ENCODE measurements at places on chromosomes 5 and 9.

DNA sequence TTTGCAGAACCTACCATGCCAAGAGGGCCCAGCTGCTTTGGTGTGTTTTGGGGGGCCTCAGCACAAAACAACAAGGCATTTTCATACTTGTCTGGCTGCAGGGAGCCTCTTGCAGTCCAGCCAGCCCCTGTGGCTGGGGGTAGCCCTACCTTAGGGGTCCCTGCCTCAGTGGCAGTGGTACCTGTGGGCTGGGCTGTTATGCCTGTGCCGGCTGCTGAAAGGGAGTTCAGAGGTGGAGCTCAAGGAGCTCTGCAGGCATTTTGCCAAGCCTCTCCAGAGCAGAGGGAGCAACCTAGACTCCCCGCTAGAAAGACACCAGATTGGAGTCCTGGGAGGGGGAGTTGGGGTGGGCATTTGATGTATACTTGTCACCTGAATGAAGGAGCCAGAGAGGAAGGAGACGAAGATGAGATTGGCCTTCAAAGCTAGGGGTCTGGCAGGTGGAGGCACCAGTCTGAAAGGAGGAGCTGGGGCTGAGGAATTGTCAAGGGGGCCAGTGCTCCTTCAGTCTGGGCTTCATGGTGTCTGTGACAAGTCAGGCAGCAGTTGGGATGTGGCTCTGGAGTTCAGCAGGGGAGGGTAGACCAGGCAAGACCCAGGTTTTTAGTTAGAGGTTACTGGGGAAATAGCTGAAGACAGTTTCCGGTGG, 1.5 kb downstream of the SHROOM1 start:
- DNase-seq = no peak

DNA sequence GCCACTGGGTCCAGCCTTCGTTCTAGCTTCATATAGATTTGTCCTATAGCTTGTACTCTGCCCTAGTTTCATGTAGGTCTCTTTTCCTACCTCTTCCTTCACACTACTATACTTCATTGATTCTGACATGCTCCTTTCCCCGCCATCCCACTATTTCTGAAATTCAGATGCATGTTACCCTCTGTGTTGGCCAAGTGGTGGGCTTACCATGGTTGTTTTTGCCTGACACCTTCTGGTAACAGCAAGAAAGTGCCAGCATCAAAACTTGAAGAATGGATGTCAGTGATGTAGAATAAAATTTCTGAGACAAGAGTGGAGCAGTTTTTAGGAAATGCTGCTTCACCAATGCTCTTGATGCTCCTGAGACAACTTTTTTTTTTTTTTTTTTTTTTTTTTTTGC, 19.5 kb upstream of the SERINC5 start:
- DNase-seq = peak; percentile 10

DNA sequence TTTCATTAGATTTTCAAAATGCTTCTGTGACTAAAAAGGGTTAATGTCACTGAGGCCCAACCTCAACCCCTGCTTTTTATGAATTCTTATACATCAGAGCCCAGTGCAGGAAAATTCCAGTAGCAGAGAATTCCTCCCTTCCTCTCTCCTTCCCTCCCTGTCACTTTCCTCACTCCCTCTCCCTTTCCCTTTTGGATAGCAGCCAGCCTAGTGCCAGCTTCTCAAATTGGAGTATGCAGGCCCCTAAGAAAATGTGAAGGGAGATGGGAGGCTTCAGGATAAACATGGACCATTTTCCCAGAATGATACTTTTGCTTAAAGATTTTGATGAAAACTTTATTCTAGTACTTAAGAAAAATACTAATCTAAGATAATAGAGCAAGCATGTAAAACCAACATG, 507.4 kb downstream of the KDM4C start:
- DNase-seq = no peak

DNA sequence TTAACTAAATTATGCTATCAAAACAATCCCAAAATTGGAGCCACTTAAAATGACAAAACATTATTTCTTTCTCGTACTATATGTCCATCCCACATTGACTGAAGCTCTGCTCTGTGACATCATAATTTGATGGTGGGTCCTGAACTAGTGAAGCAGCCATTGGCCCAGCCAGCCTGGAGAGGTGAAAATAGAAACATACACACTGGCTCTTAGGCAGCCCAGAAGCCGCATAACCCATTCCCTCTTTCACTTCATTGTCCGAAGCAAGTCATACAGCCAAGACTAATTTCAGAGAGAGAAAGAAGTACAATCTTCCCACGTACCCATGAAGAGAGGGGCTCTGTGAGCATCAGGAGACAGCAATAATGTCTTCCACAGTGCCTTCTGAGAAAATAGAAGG, 342.5 kb downstream of the NFIB start:
- no peak for DNase-seq

DNA sequence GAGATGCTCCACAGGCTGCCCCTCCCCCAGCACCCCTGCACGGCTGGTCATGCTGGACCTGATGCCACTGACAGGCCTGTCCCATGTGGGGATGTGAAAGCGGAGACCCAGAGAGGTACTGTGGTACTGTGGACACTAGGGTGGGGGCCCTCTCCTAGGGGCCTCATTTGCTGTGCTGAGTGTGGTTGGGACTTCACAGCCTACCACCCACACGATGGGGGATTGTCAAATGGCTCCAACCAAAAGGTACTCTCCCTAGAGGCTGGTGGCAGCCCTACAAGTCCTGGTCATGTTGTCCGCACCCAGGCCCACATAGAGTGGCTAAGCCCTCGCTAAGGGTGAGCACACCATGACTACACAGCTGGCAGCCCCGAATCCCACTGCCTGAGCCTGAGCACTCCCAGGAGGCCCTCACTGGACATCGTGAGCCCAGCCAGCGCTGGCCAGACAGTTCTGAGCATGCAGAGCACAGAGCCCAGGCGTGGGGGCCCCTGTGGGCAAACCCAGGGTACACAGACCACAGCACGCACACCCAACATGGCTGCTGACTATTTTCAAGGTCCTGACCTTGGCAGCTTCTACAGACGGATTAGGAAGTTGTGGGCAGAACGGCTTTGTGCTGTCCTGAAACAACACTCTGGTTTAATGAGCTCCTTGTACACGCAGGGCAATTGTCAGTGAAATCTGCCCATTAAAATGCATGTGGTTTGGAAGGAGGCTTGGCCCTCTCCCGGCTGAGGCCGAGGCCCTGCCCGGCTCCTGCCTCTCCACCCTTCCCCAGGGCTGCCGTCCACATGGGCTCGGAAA, 214.1 kb downstream of the HSPA4 start:
- DNase-seq = no peak

GRCh38 chr5:149220750-149221149, 50.9 kb upstream of the AFAP1L1 start:
- no peak for DNase-seq

DNA sequence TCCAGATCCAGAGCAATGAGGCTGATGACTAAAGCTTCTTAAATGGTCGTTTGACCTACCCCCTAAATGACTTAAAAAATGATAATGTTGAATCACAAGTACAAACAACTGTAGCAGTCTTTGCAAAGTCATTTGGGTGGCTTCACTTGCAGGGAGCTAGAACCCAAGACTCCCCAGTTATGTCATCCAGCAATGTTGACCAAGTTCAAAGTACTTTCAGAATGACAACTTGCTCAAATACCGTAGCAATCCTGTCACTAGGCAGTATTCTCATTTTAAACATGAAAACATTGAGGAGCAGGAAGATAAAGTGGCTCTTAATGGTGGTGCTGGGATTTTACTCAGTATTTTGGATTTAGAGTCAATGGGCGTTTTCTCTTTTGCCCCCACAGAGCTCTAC, 1217.0 kb upstream of the DMAC1 start:
- DNase-seq = no peak

DNA sequence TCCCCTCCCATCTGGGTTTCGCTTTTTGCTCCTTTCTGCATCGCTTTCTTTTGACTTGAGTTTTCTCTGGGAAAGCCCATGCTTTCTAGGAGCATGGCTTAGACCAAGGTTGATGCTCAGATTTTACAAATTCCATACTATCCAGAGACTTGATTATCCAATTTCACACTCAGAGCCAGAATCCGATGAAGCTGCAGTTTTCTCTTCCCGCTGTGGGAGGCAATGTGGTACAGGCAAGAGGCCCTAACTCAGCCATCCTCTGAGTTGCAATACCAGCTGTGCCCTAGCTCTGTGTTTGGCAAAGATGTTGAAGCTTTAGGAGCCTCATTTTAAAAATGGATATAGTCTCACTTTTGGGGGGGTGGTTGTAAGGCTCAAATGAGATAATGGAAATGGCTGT, 85.1 kb downstream of the BRINP1 start:
- no peak for DNase-seq

DNA sequence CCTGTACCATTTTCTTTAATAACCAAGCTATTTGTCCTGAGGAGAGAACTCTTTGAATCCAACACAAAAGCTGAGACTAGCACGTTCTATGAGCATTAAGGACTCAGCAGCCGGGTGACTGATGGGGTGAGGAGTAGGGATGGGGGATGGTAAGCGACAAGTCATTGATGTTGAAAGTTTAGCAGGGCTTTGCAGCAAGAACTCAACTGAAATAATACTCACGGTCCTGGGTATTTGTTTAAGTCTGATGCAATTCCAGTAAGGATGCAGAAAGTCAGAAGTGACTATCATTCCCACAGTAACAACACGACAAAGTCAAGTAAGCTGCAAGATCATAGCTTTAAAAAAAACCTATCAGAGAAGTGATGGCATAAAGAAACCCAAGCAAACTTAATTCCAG, 131.1 kb downstream of the ACTL7B start:
- DNase-seq = no peak

DNA sequence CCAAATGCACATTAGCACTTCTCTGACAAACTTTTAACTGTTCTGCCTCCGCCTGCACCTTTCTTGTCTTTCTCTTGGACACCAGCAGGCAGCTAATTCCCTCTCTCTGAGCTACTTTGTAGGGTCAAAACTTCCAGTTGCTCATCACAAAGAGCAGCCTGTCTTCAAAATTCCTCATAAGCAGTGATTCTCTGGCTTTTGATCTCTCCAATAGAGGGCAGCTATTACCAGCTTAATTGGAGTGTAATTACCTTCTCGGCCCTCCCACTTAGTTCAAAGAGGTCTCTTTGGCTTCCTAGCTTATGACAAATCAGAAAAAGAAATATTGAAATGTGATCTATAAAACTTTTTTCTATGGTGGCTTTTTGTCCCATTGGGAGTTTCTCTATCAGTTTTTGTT, 43.6 kb upstream of the RAD23B start:
- DNase-seq = no peak

DNA sequence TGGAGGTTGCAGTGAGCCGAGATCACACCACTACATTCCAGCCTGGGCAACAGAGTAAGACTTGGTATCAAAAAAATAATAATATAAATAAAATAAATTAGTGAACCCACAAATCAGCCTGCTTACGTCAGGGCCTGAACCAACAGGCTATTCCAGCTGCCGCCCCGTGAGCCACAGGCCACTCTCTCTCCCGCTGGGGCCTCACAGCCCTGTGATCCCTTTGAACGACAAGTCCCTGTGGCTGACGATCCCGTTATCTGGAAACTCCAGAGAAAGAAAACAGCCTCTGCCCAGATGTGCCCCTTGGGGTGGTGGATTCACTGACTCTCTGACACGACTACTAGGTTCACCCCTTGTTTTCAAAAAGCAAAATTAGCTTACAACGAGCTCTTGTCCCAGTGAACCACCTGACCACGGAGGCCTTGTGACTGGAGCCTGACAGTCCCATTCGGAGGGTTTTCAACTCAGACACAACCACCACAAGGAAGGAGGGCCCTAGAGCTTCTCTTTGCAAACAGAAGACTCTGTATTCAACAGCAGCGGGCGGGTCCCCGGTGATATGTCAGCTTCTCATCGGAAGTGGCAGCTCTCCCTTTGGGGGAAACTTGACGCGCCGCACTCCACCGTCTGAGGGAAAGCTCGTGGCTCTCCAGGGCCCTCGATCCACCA, 4.4 kb upstream of the DIPK1B start:
- DNase-seq = no peak

DNA sequence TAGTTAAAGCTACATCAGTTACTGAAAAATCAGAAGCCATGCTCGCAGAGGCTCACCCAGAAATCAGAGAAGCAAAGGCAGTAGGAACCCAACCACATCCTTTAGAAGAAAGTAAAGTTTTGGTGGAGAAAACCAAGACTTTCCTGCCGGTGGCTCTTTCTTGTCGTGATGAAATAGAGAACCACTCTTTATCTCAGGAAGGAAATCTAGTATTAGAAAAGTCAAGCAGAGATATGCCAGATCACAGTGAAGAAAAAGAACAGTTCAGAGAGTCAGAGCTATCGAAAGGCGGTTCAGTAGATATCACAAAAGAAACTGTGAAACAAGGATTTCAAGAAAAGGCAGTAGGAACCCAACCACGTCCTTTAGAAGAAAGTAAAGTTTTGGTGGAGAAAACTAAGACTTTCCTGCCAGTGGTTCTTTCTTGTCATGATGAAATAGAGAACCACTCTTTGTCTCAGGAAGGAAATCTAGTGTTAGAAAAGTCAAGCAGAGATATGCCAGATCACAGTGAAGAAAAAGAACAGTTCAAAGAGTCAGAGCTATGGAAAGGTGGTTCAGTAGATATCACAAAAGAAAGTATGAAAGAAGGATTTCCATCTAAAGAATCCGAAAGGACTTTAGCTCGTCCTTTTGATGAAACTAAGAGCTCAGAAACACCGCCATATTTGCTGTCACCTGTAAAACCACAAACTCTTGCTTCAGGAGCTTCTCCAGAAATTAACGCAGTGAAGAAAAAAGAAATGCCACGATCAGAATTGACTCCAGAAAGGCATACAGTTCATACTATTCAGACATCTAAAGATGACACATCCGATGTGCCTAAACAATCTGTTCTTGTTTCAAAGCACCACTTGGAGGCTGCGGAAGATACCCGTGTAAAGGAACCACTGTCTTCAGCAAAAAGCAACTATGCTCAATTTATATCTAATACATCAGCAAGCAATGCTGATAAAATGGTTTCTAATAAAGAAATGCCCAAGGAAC, 47.2 kb downstream of the CMYA5 start:
- DNase-seq = no peak

DNA sequence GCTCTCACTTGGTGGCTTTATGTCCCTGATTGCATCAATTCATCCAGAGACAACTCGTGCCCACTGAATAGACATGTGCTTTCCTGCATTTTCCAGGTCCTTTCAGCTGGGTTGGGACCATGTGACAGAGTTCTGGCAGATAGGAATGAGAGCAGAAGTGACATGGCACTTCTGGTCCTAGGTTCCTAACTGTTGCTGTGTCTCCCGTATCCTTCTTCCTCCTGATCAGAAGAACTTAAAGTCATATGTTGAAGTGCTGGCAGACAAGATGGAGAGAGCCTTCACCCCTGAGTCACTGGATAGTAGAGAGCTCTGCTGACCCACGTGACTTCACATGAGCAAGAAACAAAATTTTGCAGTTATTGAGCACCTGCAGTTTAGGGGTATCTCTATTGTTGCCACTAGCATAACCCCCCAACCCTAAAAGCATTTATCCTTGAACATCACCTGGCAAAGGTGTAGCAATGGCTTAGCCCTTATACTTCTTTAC, 80.0 kb downstream of the NREP start:
- DNase-seq = no peak

- no peak for DNase-seq
Measured at GRCh38 chr5:67659288-67659687, 462.7 kb upstream of the CD180 start.

All from SW 1271 (cell line).